Glutamatergic neuron (in vitro differentiated cells): ENCODE measurements at places on chromosomes 7 and 10.

DNA sequence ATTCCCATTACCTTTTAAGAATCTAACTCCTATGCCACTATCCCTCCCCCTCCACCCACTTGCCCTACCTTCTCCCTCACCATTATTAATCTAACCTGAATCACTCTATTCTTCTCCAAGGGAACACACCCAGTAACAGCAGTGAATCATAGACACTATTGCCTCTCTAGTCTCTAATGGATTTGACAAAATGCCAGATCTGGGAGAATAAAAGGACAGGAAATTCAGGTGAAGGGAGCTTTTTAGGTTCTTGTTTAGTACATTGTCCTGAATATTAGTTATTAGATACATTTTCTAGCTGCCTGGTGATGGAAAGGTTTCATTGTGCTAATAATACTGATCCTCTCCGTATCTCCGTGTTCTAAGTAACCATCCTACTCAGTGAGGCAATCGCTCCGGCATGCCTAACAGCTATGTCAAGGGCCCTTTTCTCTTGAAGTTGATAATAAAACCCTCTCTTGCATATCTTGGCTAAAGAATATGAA is 4.1 kb upstream of the SFR1 start:
- DNase-seq, result no peak

DNA sequence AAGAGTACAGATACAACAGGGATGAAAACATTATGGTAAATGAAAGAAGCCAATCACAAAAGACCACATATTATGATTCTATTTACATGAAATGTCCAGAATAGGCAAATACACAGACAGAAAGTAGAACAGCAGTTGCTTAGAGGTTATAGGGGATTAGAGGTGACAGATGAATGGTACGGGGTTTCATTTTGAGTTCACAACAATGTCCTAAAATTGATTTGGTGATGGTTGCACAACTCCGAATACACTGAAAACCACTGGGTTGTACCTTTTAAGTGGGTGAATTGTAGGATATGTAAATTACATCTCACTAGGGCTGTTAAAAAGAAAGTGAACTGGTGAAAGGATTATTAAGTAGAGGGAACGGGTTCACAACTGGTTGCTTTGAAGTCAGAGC is 76.3 kb upstream of the MRLN start:
- DNase-seq, result no peak

GRCh38 chr10:127298381-127298780 is 102.0 kb upstream of the INSYN2A start:
- no peak for DNase-seq

DNA sequence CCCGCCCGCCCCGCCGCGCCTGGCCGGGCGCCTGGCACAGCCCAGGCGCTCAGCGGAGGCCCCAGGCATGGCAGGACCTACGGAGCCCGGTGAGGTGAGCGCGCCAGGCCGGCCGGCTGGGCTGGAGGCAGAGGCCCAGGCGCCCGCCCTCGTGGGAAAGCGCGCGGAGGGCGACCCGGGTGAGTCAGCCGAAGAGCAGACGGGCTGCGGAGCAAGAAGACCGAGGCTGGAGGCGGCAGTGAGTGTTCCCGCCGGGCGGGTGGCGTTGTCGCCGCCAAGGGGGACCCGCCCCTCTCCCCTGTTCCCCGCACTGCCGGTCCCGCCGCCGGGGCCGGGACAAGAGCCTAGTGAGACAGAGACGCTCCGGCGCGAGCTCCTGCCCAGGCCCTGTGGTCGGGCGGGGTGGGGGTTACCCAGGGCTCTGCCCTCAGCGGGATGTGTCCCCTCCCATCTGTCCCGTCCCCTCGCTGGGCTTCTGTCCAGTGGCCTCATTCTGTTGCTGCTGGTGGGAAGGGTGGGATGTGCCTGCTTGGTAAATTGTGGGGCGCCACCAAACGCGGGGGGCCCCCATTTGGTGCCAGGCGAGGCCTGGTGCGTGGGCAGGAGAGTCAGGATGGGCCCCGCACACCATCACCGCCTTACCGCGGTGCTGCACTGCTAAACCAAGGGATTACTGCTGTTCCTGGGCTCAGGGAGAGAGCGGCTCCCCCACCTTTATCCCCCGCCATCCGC is 17.0 kb upstream of the NODAL start:
- DNase-seq, result peak; percentile 64

DNA sequence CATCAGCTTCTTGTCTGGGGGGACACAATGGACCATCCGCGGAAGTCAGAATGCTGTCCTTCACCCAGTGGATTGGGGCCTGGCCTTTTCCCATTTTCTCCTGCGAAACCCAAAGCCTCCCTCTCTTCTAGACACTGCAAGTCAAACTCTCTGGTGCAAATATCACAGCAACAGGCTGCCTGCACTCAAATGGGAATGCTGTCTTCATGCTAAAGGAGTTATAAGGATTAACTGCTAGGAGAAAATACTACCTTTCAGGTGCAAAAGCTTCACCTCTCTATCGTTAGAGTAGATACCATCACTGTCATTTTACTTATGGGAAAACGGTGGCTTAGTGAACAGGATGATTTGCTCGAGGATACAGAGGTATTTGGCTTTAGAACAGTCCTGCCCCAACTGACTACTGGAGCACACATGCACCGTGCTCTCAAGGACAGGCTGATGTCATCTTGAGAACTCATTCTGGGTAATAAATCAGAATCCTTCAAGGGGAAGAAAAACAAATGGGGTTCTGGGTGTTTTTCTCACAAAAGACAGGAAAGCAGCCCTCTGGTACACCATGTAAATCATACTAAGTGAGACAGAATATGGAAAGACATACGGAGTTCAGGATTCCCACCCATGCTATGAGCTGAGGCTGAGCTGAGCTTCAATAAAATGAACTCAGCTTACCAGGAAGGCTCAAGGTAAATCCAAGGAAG is 100.9 kb downstream of the SAMD9 start:
- DNase-seq, result no peak

GRCh38 chr10:128642502-128642901 is 516.3 kb upstream of the MKI67 start:
- DNase-seq, result no peak

GRCh38 chr10:17214526-17214925 is 13.1 kb upstream of the TRDMT1 start:
- no peak for DNase-seq

DNA sequence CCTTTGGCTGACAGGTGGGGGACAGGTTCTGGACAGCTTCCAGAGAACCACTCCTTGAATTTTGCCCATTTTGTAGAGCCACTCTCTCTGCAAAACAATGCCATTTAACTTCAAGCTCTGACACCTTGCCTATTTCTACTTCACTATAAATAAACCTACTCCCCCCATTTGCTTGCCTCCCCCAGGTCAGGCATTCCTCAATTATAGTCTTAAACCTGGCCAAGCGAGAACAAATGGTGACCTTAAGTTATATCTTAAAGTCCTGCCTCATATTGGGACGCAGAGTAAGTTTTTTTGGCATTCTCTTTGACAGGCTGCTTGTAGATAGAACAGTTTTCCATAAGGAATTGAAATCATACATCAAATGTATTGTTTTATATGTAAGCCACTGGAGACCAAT is 706.9 kb downstream of the LRMDA start:
- DNase-seq, result no peak

GRCh38 chr7:158401295-158401694 is 186.3 kb downstream of the PTPRN2 start:
- DNase-seq, result no peak

- no peak for DNase-seq
Measured at GRCh38 chr10:118944959-118945633, 84.4 kb upstream of the NANOS1 start.

- DNase-seq, result no peak
Measured at GRCh38 chr10:124732931-124733570, 11.1 kb downstream of the FAM53B start.

GRCh38 chr7:98162758-98163157 is 48.5 kb upstream of the BHLHA15 start:
- DNase-seq, result no peak

GRCh38 chr10:30433306-30433729 is 666 bp upstream of the MAP3K8 start:
- DNase-seq, result peak; percentile 74

GRCh38 chr7:92044940-92045339 is 89.3 kb downstream of the CYP51A1 start:
- no peak for DNase-seq

DNA sequence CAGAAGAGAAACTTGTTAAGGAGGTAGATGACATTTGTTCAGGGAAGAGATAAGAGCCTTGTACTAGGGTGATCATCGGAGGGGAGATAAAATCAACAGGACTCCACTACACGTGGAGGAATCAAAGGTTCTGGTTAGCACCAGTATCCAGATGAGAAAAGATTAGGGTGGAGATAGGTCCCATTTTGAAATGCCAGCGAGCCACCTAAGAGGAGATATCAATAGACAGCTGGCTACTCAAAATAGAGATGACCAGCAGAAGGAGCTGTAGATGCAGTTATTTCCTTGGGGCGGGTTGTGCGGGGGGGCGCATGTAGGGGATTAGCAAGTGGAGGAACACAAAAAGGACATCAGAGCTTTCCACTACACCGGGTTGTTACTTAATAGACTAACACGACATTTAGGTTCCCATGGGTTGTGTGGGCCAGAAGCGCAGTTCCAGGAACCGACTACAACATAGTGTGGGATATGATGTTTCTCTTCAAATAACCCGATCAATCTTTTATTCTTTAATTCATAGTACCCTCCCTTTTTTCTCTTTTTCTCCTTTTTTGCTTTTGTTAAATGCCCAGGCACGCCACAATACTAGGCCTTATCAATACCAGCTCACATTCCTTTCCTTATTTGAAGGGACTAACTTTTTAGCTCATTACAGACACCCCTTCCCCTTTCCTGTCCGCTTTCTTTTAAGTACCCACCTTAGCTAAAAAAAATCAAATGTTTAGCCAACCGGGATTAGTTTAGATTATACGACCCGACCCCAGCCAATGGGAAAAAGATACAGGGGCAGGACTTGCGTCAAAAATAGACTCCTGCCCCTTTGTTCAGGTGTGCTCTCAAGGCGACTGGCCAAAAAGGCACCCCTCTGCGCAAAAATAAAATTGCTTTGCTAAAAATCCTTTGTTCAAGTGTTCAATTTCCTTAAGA is 2.0 kb upstream of the KIF11 start:
- DNase-seq, result peak; percentile 62

DNA sequence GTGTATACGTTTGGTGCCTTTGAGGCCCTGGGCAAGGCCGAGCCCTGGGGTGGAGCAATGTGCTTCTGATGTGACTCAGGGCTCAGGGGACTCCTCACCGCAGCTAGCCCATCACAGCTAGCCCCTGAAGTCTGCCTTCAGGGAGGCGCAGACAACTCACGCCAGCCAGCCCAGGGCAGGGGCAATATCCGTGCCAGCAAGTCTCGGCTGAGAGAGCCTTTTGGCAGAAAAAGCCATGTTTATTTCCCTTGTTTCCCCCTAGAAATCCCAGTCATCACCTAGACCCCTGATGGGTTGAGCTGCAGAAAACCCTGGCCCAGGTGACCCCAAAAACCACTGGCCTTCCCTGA is 90.4 kb downstream of the CHST15 start:
- no peak for DNase-seq

GRCh38 chr10:93916257-93917063 is 22.7 kb downstream of the SLC35G1 start:
- no peak for DNase-seq

- no peak for DNase-seq
Measured at GRCh38 chr10:88647061-88647615, 17.1 kb upstream of the LIPF start.

- no peak for DNase-seq
Measured at GRCh38 chr10:45286980-45287379, 28.4 kb downstream of the OR13A1 start.

DNA sequence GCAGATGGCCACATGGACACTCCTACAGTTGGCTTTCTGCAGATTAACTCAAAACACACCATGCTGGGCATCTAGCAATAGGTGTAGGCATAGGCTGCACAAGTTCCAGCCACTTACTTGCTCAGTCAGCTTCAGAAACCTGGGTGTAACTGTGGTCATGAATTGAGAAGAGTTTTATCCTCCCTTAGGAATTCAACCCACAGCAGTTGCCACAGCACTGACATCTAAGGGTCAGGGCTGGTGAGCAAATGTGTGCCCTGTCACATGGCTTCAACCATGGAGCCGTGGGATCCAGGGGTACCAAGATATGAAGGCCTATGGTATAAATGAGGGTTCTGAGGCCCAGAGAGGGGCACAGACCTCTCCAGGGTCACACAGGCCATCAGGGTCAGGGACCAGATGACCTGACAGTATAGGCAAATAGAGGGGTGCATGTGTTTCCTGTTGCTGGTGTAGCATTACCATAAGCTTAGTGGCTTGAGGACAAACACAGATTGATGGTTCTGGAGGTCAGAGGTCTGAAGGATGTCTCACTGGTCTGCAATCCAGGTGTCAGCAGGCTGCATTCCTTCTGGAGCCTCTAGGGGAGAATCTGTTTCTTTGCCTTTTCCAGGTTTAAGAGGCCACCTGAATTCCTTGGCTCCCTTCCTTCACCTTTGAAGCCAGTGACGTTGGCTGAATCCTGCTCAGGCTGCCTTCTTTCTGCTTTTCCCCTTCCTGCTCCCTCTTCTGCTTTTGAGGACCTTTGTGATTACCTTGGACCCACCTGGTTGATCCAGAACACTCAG is 24.1 kb downstream of the MINDY4 start:
- no peak for DNase-seq

DNA sequence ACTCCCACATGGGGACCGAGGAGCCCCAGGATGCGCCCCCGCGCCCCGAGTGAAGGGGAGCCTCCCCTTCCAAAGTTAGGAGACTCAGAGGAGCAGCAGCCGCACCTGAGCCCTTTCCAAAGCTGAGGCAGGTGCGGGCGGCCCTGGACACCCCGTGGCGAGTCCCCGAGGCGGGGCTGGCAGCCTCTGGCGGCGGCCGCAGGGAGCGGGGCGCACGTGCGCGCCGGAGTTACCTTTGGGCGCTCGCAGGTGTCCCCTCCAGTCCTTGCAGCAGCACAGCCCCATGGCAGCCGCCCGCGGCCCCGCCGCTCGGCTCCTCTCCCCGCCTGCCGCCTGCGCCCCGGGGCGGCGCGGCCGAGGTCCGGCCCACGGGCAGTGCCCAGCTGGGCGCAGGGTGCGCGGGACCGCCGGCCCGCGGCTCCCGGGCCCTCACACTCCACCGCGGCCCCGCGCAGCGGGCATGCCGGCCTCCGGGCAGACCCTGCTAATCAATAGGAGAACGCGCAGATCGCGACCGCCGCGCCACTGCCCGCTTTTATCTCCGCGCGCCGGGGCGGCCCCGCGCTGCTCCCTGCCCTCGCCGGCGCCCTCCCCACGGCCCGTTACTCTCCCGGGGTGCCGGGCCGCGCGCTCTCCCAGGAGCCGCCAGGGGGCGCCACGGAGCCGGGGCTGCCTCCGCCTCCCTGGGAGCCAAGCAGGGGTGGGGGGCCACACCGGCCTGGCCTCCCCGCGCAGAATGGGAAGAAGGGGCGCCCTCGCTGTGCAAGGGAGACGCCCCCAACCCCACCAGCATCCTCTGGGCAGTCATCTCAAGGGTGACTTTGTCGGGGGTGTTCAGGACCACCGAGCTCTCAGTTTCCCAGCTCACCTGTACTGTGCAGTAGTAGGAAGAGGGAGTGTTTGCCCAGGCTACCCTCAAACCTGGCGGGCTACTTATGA is 80.8 kb downstream of the ARHGAP22 start:
- DNase-seq, result peak; percentile 67

GRCh38 chr7:156497776-156498509 is 142.6 kb upstream of the RNF32 start:
- no peak for DNase-seq
